ENCODE measurements at places on chromosomes 1 and 21.

GRCh38 chr1:15311122-15311822 is 64.2 kb downstream of the FHAD1 start:
- DNase-seq = no peak

DNA sequence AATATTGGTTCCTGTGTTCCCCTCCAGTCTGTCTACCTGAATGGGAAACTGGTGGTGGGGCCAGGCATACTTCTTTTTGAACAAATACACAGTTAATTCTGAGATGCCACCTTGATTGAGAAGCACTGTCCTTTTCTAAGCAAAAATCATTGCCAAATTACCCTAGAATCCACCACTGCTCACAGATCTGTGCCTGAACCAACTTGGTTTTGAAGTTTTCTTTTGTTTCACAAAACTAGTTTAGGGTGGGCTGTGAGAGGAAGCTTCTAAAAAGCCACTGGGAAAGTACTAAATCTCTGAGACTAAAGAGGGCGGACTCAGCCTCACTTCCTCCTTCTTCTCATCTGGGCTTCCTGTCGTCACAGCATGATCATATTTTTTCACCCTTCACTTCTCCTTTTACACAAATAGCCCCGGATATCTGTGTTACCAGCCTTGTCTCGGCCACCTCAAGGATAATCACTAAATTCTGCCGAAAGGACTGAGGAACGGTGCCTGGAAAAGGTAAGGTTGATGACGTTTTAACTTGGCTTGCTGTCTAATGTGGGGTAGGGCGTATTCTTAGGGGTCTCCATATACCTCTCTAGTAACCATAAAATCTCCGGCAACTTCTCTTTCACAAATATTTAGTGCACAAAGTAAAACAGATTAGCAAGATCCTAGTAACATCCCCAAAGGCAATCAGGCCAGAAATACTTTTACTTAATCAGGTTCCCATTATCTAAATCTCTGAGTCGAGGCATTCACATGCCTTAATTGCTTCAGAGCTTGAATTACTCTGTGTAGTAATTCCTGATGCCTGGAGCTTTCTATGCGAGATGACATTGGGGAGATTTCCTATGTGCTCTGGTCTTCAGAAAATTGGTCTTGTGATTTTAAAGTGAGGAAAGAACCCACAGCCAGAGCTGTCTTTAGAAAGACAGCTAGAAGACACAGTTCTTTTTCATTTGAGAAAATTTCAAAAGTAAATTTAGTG is at the start of gene CD53:
TSS of gene CD53 (plus strand) at position 404 of the 976 bp plus-strand sequence. CDS start 18,261 bp downstream, outside the sequence.
- DNase-seq = peak; percentile 19

DNA sequence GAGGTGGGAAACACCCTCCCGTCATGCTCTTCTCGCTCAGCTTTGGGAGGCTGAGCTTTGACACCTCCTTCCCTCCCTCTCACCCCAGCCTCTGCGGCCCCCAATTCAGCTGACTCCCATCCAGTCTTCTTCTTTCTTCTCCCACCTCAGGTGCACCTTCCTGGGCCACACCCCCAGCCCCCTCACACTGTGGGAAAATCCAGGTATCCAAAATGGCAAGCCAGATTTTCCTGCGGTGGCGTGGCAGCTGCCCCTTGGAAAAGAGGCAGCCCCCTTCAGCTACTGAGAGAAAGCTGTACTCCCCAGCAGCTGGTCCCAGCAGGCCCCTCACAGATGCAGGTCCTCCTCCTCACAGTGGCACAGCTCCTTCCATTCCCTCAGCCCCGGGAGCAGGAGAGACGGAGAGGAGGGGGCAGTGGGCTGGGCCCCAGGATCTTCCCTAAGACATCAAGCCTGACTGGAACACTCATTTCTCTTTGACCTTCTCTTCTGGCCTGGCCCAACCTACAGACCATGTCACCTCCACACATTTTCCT is 61.6 kb downstream of the OPTC start:
- no peak for DNase-seq

GRCh38 chr1:160471253-160471652 is 51.8 kb downstream of the SLAMF6 start:
- no peak for DNase-seq

DNA sequence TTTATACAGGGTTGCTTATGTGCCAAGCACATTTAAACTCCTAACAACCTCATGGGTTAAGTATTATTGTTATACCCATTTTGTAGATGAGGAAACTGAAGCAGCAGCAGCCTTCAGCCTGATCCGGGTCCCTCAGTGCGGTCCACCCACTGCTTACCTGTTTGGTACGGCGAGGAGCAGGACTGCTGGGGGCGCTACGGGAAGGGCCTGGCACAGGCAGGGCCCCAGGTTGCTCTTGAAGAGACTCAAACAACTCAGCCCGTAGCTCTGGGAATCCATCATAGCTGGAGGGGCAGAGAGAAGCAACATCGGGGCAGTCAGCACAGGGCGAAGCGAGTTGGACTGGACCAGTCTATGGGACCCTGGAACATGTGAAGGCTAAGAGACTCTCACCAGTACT is 9.2 kb downstream of the DENND4B start:
- no peak for DNase-seq

- DNase-seq = peak; percentile 57
Observed at GRCh38 chr1:27136998-27137542, 17.9 kb downstream of the SLC9A1 start.

DNA sequence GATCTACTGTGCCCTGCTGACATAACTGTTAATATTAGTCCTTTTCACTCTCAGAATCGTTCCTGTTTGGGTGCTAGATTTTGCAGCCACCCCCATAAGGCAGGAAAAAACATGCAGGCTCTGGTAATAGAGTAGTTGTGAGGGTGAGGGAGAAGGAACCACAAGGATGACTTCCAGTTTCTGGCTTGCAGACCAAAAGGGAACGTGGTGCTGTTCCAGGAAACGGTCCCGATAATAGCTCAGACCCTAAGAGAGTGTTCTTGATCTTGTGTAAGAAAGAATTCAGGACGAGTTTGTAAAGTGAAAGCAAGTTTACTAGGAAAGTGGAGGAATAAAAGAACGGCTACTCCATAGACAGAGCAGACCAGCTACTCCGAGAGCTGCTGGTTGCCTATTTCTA is 50.7 kb upstream of the RHOU start:
- no peak for DNase-seq

- DNase-seq = no peak
Observed at GRCh38 chr1:44073528-44073927, 42.3 kb upstream of the SLC6A9 start.

- no peak for DNase-seq
Observed at GRCh38 chr1:10384219-10384618, 14.6 kb upstream of the PGD start.

GRCh38 chr1:177306981-177307380 is 136.2 kb downstream of the BRINP2 start:
- DNase-seq = no peak

DNA sequence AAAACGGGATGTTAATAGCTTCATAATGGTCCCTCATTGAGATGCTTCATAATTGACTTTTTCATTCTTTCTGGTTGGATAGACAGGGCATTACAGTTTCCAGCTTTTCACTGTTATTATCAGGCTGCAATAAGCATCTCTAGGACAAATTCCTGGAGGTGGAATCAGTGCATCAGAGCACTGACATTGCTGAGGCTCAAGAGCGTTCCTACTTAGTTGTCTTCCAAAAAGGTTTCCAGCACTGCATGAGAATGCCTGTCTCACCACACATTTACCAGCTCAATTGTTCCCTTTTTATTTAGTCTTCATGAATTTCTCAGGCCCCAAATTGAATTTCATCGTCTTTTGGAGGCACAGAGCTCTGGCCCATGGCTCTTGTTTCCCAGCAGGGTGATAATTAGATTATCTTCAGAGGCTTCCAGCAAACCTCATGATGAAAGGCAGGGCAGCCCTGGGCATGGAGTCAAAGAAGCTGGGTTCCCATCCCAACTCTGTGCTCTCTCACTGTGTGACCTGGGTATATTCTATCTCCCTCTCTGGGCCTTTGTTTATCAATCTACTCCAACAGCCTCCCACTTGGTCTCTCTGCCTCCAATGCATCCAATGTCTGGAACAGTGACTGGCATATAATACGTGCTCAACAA is 451.4 kb downstream of the PTPRU start:
- DNase-seq = no peak

- no peak for DNase-seq
Observed at GRCh38 chr1:234494049-234494448, 15.1 kb upstream of the TARBP1 start.

DNA sequence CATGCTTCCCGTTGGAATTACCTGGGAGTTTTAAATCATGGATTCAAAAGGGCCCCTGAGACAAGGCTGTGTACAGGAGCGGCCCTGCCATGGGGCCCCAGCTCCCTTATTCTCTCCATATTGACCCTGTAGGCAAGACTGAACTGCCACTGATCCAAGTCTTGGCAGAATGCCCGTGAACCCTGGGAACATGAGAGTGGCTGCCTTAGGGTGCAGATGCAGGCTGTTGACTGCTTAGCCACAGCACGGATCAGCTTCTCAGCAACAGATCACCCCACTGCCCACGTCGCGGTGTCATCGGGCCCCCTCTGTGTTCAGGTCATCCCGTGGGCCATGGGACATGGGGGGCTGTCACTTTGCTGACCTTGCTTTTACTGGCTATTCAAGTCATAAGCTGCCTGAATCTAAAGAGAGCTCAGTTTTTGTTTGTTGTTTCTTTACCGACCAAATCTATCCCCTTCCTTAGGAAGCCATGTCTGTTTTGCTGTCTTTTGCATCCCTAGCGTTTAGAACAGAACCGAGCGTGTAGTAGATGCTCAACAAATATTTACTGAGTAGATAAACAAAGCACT is 83.4 kb downstream of the MATN1 start:
- no peak for DNase-seq

DNA sequence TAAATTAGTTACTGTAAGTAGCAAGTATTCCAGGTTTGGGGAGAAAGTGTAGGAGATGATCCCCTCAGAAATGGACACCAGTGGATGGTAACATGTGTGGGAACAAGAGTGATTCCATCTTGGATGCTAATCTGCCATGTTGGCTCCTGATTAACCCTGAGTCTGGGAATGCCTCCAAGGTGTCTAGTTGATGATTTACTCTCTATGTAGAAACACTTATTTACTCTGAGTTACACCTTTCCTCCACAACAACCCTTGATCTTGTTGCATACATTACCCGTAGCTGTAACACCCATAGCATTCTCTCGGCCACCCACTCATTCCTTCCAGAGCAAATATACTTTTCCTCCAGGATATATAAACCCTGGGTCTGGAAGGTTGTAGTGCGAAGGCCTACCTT is 315.9 kb upstream of the GREM2 start:
- DNase-seq = no peak

DNA sequence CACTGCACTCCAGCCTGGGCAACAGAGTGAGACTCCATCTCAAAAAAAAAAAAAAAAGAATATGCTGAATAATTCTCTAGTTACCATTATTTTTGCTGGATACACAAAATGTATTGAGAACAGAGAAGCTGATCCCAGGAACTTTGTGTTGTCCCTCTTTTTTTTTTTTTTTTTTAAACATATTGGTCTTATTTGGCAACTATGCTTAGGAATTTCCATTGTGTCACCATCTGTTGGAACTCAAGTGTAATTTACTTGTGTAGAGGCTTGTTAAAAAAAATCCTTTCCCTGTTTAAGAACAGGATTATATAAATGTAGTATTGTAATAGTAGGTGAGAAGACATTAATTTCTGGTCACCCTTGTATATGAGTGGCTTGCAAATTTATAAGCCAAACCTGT is 28.6 kb downstream of the CAMSAP2 start:
- no peak for DNase-seq

DNA sequence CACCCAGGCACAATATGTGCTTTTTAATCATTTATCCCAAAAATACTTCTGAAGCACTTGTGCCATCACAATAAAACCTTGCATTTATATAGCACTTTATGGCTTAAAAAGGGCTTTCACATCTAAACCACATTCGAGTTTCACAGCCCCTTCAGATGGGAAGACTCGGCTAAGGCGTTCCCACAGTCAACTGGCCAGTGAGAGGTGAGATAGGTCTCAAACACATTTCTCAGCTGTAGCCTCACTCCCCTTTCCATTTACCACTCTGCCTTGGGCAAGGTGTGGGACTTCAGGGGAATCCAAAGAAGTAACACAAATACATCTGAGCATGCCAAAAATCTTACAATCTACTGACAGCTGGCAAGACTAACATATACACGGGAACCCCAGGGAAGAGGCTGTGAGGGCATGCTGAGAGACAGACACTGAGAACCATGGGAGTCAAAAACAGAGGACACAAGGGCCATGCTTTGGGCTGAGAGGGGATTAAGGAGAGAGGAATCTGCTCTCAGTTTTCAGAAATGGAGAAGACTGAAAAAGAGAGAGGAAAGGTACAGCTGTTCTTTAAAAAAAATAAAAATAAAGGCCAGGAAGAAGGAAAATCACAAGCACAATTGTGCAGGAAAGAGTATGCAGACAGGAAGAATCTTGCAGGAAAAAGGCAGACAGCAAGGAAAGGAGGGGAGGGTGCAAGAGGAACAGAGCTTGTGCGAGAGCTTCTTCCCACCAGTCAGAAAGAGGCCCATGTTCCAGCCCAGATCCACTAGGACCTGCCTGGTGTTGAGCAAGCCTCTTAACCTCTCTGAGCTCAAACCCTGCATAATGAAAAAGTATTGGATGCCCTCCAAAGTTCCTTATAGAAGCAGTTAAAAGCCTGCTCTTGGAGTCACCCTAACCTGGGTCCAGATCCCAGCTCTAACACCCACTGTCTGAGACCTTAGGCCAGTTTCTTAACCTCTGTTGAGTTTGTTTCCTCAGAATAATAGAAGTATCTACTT is 73.5 kb downstream of the JAK1 start:
- no peak for DNase-seq

DNA sequence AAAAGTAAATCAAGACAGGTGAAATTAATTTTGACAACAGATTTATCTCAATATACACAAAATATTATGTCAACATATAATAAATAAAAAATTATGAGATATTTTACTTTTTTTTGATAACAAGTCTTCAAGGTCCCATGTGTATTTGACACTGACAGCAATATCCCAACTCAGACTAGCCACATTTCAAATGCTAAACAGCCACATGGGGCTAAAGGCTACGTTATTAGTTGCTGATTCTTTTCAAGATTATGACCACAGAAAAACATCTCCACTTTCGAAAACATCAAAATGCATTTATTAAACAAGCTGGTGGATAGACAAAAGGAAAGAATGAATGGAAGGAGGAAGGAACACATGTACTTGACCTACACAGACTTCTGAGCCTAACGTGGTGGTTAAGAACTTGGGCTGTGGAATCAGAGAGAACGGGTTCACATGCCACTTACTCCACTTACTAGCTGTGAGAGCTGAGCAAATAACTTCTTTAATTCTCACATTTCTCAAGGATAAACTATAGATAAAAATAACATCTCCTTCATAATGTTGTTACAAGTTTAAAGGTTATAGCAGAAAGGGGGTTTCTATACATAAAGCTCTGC is 13.4 kb downstream of the PTPN14 start:
- DNase-seq = no peak

GRCh38 chr1:70487459-70487815 is 76.4 kb downstream of the CTH start:
- DNase-seq = no peak

DNA sequence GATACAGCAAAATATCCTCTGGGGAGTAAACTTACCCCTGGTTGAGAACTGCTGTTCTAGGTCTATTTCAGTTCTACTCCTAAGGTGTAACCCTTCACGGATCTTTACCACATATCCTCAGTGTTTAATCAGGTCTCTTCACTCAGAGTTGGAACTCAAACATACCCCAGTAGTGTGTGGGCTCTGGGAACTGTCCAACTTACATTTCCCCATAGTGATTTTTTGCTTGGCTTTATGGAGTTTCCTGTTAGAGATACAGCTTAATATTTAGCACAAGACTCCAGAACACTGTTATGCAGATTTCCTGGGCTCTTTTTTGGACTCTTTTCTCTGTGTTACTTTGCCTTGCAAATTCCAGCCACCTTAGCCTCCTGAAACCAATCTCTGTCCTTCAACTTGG is 26.7 kb upstream of the LIN9 start:
- DNase-seq = no peak

All from activated CD4-positive, alpha-beta T cell treated with anti-CD3 and anti-CD28 coated beads for 1 hour (primary cell).